ENCODE measurements at places on chromosomes 3 and 15. TPM values are rescaled to one million over a fixed set of nuclear protein-coding genes. Genes with fewer than 3 reads are reported as not detected.
A peak's percentile ranks its signal among the peaks of the same experiment; 100 is the strongest.

- DNase-seq = no peak
Measured at GRCh38 chr3:148856384-148856783, 8.7 kb upstream of the CPA3 start.

GRCh38 chr15:94297558-94297957 is 66.2 kb downstream of the MCTP2 start:
- no peak for DNase-seq

- no peak for DNase-seq
Measured at GRCh38 chr3:178381555-178381954, 154.7 kb upstream of the KCNMB2 start.

DNA sequence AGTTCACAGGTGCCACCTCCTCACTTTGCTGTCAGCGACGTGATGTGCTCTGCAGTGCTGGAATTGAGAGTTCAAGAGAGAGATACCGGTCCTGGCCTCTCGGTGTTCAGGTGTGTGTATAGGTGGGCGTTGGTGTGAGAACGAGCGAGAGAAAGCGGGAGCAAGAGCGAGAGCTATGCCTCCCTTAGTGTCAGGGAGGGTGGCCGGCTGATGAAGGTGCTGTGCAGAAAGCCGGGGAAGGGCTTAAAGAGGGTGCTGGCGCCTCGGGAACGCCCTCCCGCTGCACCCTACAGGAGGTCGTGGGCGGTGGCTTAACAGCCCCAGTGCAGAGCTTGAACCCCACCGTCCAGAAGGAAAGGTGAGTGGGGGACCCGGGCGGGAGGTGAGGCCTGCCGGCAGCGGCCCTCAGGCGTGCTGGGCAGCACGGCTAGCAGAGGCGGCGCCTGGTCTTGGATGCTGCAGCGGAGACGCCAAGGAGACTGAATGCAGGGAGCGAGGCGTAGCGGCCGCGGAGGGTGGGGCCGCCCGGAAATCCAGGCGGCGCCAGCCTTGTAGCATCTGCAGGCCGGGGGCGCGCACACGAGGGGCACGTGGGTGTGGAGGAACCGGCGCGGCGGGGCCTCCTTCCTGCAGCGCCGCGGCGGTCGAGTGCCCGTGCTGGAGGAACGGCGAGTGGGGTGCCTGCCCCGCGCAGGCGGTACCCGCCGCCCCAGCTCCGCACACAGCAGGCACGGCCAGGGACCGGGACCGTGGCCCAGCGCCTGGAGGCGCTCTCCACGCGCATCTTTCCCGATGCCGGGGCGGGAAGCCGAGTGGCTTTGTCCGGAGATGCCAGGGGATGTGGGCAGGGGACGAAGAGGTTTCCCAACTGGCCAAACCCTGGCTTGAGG is 246.8 kb upstream of the TOPAZ1 start:
- no peak for DNase-seq

- no peak for DNase-seq
Measured at GRCh38 chr3:72271216-72271615, 486.3 kb upstream of the PROK2 start.

DNA sequence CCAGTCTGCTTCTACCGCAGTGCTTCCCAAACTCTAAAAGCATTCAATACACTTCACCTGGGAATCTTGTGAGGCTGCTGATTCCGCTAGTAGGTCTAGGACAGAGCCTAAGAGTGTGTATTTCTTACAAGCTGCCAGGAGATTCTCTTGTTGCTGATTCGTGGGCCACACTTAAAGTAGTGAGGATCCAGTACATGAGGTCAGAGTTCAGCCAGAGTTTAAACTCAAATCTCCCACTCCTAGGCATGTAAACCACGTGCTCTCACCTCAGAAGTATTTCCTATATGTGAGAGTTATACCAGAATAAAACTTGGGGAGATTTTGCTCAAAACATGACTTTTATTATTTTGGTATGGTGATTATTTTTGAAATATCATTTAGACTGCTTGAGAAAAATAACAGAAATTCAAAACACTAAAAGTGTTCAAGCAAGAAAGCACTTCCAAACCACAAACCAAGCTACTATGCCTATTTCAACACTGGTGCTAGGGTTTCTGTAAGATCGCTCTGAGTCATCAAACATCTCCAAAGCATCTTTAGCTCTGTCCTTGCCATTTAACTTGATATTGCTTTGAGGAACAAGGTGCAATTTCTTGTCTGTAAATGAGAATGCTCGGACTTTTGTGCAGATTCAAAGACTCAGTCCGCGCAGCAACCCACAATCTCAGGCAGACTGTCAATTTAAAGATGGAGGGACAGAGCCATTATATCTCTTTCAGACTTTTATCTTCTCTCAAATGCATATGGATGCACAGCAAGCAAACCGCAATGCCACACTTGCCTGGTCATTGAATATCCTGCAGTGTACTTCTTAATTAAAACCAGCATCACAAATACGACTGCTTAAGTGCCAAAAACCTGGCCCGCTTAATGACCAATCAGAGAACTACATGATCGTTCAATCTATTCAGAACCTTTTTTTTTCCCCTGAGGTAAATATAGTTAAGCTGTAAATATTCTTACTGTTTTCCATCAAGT is 59.8 kb downstream of the AGTR1 start:
- peak; percentile 64 for DNase-seq

The ARF4 gene
- total RNA-seq = 212 TPM

The THRB gene
- total RNA-seq = 4.7 TPM

The SAXO2 gene
- total RNA-seq = 3.6 TPM

The C3orf49 gene
- total RNA-seq = not detected

The GMNC gene
- total RNA-seq = not detected

The SEMA3F gene
- 0.51 TPM for total RNA-seq

Data from myocyte (in vitro differentiated cells).